ENCODE measurements at places on chromosomes 7 and 10. TPM values are rescaled to one million over a fixed set of nuclear protein-coding genes. Genes with fewer than 3 reads are reported as not detected.

DNA sequence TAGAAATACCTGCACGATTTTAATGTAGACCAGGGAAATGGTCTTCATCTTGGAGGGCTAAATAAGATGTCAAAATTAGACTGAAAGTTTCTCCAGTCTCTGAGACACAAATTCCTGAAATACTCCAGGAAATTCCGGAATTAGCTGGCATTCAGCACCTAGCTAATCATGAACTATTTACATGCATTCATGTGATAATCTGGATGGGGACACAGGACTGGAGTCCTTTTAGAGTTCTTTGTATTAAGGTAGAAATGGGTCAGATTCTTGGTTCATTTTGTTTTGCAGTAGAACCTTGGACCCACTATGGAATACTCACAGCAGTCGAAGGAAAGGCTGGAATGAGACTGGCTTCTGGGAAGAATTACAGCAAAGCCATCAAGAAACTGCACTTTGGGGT is 65.3 kb upstream of the MDFIC start:
- DNase-seq = no peak

DNA sequence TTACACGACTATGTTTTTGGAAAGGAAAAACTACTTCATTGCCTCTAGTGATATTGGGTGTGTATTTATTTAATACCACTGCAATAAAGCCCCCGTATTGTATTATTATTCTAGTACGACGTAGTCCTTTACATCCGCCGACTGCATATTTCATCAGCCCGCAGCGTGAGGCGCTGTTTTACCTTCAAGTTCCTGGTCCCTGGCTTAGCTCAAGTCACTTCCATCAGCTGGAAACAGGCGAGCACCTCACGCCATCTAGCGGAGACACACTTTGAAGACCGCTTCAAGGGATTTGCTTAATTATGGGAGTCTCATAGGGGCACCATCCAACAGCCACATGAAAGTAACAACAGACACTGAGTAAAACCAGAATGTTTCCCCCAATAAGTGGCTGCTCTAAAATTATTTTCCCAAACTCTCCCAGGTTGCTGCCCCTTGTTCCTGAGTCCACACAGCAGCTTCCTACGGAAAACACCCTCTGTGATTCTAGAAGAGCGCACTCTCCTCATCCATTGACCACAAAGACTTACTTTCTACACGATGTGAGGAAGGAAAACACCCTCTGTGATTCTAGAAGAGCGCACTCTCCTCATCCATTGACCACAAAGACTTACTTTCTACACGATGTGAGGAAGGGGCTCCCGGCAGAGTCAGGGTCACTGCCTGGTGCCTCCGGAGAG is 15.7 kb upstream of the ITIH2 start:
- DNase-seq = peak; percentile 92

SSC4D gene
- total RNA-seq = 0.57 TPM

AKR1B15 gene
- total RNA-seq = not detected

CAV1 gene
- not detected for total RNA-seq

All from activated naive CD4-positive, alpha-beta T cell treated with anti-CD3 and anti-CD28 coated beads for 36 hours (primary cell).